Hematopoietic multipotent progenitor cell treated with erythropoietin and hydrocortisone succinate and interleukin-3 and kit ligand, for 4 days (in vitro differentiated cells): ENCODE measurements at places on chromosomes 12 and 14.

DNA sequence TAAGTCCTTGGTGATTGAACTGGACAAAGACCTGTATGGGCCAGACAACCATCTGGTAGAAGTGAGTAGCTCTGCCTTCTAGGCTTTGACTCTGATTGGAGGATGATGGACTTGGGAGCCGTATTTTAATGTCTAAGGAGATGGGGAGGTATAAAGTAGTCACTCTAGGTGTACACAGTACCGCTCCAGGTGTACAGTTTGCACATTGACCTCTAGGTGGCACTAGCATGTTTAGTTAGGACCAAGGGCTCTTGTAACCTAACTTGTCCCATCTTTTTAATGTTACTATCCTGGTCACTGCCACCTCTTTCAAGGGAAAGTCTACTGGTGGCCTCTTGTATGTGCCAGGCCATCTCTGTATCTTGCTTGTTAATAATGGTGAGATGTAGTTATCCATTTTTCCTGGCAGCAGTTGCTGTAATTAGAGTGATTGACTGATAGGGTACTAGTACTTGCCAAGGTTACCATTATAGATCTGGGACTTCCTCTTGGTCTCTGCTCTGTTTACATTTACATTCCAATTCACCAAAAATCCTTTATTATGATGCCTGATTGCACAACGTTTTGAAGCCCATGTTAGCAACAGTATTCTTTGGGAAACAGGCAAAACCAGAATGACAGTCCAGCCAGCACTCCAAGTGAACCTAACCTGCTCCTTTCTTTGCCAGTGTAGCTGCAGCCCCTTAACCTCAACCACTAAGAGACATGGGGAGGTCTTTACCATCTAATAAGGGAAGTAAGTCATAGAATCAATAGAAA, 3.6 kb downstream of the SMARCD1 start:
- peak; percentile 75 for DNase-seq

DNA sequence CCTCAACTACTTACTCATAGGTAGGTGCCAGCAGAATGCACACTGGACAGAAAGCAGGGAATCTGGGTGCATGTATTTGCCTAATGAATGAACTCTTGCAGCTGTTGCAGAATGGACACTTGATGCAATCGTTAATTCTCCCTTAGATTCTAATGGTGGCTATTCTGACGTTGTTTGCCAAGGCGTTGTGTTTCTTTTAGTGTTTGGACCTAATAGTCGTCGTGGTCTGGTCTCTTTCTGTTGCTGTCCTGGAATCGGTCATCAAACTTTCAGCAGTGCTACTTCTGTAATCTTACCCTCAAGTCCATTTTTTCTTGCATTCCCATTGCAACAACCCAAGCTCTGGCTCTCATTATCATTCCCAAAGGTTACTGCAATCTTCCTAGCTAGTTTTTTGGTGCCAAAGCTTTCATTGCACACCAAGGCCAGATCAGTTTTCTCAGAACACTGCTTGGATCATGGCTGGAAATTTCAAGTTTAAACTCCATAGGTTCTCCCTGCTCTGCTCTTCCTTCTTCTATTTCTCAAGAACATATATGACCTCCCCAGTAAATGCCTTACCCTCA, 31.3 kb downstream of the BMP4 start:
- DNase-seq, result no peak

- DNase-seq, result peak; percentile 87
These were observed 2.8 kb upstream of the HOXC8 start for GRCh38 chr12:54005853-54006558.

GRCh38 chr12:104738331-104738730, 219.8 kb downstream of the SLC41A2 start:
- DNase-seq, result no peak

- peak; percentile 65 for DNase-seq
These were observed 10.6 kb downstream of the FAR2 start for GRCh38 chr12:29159661-29160060.

DNA sequence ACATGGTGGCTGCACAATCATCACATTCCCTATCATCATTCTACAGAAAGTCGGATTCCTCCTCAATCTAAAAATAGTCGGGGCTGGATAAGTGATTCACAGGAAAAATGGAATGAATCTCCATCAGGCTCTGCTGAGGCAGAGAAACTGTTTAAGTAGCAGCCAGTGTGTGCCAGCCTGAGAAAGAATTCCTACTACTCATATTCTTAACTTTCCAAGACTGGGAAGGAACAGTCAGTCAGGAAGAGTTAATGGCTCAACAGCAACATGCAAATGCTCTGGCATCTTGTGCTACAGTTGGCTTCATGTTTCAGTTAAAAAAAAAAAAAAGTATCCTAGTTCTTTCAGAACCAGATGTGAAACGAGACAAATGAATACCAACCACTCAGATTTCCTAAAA, 187.0 kb downstream of the GRIP1 start:
- no peak for DNase-seq

- DNase-seq, result no peak
These were observed 49.9 kb downstream of the TESC start for GRCh38 chr12:117049295-117049694.

- DNase-seq, result no peak
These were observed 25.3 kb downstream of the GNS start for GRCh38 chr12:64733857-64734256.

DNA sequence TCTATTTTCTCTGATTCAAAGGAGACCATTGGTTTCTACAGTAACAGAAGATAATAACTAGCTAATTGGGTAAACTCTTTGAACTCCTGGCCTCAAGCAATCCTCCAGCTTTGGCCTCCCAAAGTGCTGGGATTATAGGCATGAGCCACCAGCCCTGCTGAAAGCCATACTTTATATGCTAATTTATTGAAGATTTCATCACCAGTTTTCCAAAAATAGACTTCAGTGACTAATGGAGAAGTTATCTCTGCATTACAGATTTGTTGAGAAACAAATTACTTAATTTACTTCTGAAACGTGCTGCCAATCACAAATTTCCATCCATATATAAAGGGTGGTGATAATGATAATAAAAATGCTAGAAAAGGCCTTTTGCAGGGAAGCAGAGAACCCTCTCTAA, 1758.1 kb upstream of the SEL1L start:
- peak; percentile 8 for DNase-seq

DNA sequence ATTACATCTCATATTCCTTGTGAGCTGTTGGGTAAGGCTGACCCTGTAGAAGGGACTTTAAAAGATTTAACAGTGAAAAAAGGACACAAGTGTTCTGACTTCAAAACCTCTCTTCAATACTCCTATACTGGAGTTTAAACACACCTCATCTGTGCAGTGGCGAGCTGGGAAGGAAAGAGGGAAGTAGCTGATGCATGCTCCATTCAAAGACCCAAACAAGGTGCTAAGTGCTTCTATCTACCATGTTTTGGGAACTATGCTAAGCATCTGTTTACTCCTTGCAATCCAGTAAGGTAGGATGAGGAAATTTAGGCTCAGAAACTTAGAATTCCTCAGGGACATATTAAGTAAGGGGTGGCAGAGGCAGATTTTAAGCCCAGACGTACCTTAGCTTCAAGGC, 16.4 kb upstream of the DNM1L start:
- no peak for DNase-seq

DNA sequence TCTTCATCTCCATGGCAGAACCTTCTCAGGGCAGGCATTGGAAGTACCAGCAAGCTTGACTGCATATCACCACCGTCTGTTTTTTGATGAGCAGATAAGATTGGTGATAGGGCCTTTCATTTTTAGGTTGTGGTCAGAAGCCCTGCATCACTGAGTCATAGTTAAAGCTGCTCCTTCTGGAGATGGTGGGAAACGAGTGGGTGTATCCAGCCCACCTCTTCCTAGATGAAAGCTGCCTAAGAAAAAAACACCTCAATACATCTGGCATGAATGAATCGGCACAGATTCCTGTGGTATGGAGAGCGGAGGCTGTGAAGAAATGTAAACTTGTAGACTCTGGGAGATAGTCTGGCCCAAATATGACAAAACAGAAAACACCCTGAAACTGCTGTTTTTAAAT, 248.7 kb upstream of the EGLN3 start:
- DNase-seq, result peak; percentile 9

- DNase-seq, result no peak
These were observed 92.6 kb upstream of the TMPO start for GRCh38 chr12:98422812-98423211.

GRCh38 chr12:91144053-91144452, 32.8 kb upstream of the LUM start:
- DNase-seq, result no peak

DNA sequence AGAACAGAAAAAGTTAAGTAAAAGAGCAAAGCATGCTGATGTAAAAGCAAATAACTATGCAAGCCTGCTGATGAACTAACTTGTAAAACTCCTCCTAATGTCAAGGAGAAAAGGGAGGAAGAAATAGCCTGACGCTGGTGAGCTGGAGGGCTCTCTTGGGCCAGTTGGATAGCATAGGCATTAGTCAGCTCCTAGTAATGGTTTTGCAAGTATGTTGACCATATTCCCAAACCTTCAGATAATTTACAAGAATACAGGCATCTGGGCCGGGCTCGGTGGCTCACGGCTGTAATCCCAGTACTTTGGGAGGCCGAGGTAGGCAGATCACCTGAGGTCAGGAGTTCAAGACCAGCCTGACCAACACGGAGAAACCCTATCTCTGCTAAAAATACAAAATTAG, 871.4 kb downstream of the C12orf50 start:
- DNase-seq, result no peak

DNA sequence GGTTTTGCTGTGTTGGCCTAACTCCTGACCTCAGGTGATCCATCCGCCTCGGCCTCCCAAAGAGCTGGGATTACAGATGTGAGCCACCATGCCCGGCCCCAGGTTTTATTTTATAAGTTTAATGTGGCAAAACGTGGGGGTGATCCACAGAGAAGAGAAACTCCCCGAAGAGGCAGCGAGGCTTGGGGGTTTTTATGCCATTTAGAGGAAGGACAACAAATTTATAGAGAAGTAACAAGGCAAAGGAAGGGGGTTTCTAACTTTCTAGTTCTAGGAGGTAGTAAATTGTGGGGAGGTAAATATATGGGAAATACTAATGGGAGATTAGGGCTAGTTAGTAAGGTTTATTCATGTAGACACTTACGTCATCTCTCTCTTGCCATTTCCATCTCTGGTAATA, 17.2 kb upstream of the PHC1 start:
- no peak for DNase-seq

DNA sequence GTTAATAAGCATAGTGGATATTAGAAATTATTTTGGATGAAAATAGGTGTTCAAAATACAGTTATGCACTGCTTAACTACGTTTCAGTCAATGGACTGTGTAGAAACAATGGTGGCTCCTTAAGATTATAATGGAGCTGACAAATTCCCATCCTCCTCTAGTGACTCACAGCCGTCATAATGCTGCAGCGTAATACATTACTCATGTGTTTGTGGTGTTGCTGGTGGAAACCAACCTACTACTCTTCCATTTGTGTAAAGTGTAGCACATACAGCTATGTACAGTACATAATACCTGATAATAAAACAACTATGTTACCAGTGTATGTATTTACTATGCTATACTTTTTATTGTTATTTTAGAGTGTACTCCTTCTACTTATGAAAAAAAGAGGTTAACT, 111.2 kb upstream of the TMCC3 start:
- no peak for DNase-seq
